ENCODE measurements at places on chromosomes 12 and 14.

GRCh38 chr14:90609376-90609775 lies 206.9 kb downstream of the TTC7B start:
- DNase-seq, result no peak

GRCh38 chr14:90785471-90785870 lies 30.8 kb downstream of the TTC7B start:
- peak; percentile 34 for DNase-seq

- no peak for DNase-seq
Observed at GRCh38 chr14:51004801-51005526, 60.7 kb upstream of the PYGL start.

DNA sequence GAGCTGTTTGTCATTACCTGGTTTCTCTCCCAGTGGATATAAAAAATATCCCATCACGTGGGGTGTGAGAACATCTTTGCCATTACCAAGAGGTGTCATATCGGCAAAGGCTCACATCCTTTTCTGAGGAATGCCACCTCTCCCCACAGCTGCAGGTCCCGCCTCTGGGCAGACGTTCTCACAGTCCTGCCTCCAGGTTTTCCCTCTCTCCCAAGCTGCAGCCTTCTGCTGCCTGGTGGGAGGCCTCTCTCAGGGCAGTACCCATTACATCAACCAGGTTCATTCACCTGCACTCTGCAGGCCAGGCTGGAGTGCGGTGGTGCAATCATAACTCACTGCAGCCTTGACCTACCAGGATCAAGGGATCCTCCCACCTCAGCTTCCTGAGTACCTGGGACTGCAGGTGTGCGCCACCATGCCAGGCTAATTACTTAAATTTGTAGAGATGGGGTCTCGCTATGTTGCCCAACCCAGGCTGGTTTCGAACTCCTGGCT lies 15.0 kb upstream of the TMEM119 start:
- DNase-seq, result no peak

GRCh38 chr12:3202734-3203446 lies 125.7 kb downstream of the TSPAN9 start:
- no peak for DNase-seq

- peak; percentile 51 for DNase-seq
Observed at GRCh38 chr14:95056476-95056875, 100.9 kb downstream of the DICER1 start.

- no peak for DNase-seq
Observed at GRCh38 chr12:121618659-121619233, 7.6 kb upstream of the ORAI1 start.

DNA sequence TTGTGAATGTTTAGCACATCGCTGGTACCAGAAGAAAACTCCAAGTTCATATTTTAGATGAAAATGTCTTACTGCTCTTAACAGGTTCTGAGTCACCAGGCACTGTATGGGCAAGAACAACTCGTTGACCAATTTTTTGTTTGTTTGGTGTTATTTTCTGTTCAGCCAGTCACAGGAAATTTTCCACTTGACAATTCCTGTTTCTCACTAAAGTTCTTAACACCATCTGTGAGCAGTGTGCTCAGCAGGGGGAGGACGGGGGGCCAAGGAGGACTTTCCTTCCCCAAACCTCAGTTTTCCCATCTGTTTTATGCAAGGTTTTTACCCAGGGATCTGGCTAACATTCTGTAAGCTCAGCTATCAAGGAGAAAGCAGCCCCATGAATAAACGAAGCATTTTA lies 3.0 kb downstream of the NUAK1 start:
- DNase-seq, result no peak

GRCh38 chr12:88577537-88577936 lies 2.7 kb downstream of the KITLG start:
- no peak for DNase-seq

DNA sequence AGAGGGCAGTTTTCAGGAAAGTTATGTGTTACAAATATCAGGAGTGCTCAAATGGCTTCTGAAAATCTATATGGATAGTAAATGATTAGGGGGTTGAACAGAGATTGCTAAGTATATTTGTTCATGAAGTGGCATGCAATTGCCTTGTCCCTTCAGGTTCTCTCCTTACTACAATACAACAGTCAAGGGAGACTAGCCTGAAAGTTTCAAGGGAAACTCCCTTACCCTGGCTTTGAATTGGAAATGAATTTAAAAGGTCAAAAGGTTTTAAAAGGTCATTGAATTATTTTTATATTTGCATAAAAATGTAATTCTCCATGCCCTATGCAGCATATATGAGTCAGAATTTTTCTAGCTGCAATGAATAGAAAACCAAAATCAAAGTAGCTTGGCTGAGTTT lies 253.1 kb upstream of the SYT1 start:
- no peak for DNase-seq

DNA sequence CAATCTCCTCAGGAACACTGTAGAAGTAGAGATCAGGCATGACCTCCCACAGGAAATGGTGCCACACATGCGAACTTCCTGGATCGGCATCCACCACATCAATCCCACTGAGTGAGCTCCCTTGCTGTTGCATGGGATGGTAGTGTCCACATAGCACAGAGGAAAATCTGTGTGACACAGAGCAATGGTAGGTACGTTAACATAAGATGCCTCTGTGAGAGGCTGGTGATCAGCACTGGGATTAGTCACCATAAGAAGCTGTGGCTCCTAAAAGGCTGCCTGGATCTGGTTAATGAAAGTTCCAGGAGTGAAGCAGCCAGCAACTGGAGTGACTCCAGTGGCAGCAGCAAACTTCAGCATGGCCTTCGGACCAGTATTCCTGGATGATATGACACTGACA lies 21.8 kb downstream of the WDHD1 start:
- no peak for DNase-seq

- no peak for DNase-seq
Observed at GRCh38 chr12:109443794-109444193, 33.3 kb downstream of the KCTD10 start.

DNA sequence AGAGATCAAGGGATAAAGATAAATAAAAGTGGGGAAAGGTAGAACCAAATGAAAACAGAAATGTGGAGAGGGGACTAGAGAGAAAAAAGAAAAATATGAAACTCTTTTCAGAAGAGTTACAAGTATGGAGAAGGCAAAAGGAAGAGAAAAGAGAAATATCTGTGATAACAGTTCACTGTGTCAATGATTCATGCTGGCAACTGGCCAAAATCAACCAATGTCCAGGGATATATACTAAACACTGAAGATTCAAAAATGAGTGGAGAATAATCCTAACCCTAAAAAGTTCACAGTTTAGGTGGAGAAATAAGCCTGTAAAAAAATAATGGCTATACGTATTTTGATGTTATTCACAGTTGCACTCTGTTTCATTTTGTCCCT lies 372.3 kb upstream of the KITLG start:
- DNase-seq, result peak; percentile 68

- no peak for DNase-seq
Observed at GRCh38 chr12:38144601-38145436, 171.8 kb upstream of the ALG10B start.

- DNase-seq, result no peak
Observed at GRCh38 chr12:57479376-57480115, at the start of gene ARHGAP9. TSS of gene ARHGAP9 (minus strand) at chr12:57479866. CDS start at chr12:57479406, 460 bp downstream.

DNA sequence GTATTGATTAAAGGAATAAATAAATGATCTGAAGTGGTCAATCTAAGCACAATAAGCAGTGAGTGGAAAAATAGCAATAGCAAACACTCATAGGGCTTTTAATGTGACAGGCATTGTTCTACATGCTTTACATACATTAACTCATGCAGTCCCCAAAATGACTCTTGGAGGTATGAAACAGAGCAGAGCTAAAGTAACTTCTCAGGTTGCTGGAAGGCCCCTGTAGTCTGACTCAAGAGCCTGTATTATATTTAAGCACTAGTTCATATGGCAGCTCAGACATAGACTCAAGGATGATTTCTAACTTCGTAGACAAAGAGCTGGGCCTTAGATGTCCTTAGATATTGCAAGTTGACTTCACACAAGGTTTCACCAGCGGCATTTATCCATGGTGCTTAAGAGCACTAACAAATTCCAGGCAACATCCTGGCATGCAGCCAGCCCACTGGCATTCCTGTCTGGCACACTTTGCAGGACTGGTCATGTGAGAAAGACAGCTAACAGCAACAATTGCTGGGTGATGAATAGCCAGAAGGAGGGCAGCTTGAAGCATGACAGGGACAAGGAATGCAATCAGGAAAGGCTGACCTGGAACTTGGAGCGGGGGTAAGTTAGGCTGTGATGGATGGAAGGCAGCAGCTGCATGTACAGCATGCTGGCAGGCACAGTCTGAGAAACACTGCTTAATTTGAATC lies 22.9 kb upstream of the KTN1 start:
- peak; percentile 97 for DNase-seq

GRCh38 chr12:93524386-93525133 lies 47.9 kb upstream of the SOCS2 start:
- no peak for DNase-seq

GRCh38 chr12:127903146-127903545 lies 363.8 kb upstream of the TMEM132C start:
- DNase-seq, result no peak

DNA sequence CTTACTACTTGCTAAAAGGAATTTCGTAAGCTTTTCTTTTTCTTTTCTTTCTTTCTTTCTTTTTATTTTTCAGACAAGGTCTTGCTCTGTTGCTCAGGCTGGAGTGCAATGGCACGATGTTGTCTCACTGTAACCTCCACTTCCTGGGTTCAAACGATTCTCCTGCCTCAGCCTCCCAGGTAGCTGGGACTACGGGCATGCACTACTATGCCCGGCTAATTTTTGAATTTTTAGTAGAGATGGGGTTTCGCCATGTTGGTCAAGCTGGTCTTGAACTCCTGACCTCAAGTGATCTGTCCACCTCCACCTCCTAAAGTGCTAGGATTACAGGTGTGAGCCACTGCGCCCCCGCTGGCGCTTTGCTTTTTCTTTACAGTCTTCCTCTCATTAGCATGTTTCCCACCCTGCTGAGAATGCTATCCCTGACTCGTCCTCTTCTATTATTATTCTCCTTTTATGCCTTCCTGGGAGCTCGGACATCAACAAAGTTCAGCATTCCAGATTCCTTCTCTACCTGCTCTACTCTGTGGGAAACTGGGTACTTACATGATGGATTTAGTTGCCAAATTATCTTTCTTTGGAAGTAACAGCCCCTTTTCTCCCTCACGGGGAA lies 3.1 kb downstream of the MTHFD1 start:
- DNase-seq, result no peak

GRCh38 chr14:85085981-85086380 lies 444.0 kb upstream of the FLRT2 start:
- no peak for DNase-seq

GRCh38 chr14:28502517-28502916 lies 264.1 kb upstream of the FOXG1 start:
- no peak for DNase-seq

GRCh38 chr12:754473-754820 lies 2.1 kb downstream of the WNK1 start:
- no peak for DNase-seq

- no peak for DNase-seq
Observed at GRCh38 chr14:95677179-95677835, 8.9 kb upstream of the TCL1B start.

- no peak for DNase-seq
Observed at GRCh38 chr12:130200445-130200844, 38.2 kb downstream of the FZD10 start.

GRCh38 chr12:93149229-93149628 lies 220.1 kb upstream of the EEA1 start:
- DNase-seq, result no peak

- peak; percentile 19 for DNase-seq
Observed at GRCh38 chr12:1533205-1533601, 61.2 kb downstream of the FBXL14 start.

DNA sequence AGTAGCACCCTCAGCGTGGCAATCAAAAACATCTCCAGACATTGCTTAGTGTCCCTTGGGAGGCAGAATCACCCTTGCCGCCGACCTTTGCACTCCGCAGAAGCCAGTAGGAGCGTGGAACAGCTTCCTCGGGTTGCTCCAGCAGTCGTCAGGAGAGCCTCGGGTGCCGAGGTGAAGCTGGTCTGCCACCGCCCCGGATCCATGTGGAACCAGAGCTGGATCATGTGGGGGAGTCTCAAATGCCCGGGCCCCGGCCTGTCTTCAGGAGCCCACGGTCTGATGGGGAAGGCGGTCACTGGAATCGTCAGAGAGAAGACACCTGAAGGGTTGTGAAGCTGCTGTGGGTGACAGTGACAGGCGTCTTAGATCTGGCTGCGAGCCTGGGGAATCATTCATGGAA lies 14.3 kb downstream of the MVK start:
- DNase-seq, result no peak

DNA sequence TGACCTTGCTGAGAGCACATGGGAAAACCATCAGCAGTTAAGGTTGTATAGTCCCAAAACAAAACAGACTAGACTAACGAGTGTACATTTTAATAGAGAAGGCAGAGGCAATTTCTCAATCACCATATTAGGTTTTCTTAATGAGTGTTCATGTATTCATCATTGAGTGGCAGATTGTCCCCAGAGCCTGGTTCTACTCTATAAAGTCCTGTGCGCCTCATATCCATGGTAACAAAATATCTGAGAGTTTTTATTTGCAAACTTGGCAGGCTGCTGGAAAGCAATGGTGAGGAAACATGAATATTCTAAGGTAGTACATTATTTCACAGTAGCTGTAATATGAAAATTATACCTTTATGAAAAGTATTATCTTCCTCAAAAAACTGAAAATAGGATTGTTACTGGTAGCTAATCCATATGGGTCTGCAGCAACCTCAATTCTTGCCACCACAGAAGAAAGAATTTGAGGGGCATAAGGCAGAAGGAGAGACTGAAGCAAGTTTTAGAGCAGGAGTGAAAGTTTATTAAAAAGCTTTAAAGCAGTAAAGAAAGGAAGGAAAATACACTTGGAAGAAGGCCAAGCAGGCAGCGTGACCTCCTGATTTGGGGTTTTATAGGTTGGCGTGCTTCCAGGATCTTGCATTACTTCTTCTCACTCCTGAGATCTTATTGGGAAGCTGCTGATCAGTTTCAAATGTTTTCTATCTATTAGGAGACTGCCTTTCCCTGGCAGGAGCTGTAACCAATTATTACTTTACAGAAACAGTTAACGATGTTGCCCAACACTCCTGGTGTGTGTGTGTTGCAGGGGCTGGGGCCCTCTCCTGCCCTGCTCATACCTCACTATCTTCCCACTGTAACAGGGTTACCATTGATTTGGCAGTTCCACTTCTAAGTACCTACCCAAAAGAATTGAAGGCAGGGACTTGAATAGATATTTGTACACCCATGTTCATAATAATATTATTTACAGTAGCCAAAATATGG lies 154.0 kb upstream of the NUDT4 start:
- DNase-seq, result no peak

- peak; percentile 83 for DNase-seq
Observed at GRCh38 chr12:108629824-108630476, 3.7 kb downstream of the SELPLG start.

GRCh38 chr12:3034067-3034750 lies 43.0 kb upstream of the TSPAN9 start:
- peak; percentile 76 for DNase-seq

All from RWPE2 (cell line).